Stimulated activated CD8-positive, alpha-beta memory T cell treated with anti-CD3 and anti-CD28 coated beads, Interleukin-7, amount 100 ng/mL, for 4 hours (primary cell): ENCODE measurements at places on chromosomes 3 and 15.

DNA sequence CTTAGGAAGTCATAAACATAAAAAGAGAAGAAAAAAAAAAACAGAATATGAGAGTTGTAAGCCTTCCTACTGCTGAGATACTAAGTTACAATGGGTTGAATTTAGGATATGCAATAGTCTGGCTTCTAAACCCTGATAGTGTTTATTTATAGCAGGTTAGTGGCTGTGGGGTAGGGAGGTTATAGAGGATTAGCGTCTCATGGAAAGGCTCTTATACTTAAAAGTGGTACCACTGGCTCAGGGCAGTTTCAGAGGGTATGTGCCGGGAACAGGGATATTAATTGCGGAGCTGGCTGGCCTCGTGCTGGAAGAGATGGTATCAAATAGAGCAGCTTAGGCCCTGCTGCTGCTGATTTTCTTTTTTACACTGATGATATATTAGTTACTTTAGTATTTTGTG lies 60.8 kb downstream of the PFN2 start:
- DNase-seq, result no peak

- DNase-seq, result peak; percentile 4
These were observed 35.8 kb downstream of the PRKCD start for GRCh38 chr3:53196575-53197407.

DNA sequence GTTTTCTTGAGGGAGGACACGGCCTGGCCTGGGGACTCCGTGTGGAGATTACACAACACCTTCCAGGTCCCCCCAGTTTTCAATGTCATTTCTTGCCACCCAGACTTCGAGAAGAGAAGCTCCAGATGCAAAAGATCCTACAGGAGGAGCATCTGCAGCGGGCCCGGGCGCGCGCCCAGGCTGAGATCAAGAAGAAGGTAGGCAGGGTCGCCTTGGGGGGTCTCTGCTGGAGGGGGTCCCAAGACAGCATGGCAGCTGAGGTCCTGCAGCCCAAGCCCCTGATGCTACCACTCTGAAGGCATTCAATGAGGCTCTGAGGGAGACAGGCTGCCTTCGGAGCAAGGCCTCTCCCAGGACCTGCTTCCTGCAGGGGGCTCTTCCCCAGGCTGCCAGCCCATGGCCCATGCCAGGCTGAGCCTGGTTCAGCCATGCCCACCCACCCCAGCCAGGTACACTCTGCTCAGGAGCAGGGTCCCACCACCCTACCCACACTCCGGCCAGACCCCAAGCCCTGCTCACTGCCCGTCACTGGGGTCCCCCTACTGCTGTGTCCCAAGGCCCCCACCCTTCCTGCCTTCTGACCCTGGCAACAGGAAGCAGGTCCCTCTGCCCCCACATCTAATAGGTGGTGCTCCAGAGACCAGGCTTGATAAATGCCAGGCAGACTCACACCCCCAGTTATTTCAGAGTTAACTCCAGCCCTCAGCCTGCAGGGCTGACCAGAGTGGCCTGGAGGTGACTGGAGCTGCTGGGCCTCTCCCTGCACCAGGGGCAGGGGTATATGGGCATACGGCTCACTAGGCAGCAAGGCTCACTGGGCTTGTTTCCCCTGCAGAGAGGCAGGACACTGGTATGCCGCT lies 40.0 kb downstream of the ZXDC start:
- DNase-seq, result no peak

DNA sequence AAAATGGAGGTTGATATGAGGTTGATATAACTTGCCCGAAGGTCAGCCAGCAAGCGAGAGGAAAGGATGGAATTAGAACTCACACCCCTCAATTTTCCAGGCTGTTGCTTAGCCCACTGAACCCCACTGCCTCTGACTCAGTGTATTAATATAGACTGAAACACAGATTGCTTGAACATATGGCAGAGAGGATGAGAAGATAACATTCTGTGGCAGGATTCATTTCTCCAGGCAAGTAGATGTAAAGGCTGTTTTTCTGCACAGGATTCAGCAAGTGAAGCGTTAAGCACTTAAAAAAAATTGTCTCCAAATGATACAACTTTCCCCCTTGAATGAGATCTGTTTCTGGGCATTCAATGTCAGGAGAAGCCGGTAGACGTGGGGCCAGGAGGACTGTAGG lies 335.2 kb downstream of the GAP43 start:
- DNase-seq, result no peak

DNA sequence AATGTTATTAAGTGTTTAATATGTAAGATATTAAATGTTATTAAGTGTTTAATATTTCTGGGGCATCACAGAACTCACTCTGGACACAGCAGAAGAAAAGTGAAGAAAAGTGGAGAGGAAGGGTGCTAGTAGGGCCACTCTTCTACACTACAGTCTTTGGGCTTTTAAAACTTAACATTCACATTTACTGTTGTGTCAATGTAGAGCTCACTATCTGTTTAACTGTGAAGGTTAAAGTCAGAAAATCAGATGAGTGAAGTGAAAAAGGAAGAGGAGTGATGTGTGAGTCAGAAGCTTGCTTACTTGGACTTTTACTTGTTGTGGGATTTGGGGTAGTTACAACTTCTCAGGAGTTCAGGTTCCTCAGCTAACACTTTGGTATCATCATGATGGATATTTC lies 145.3 kb upstream of the DNAJC19 start:
- no peak for DNase-seq

DNA sequence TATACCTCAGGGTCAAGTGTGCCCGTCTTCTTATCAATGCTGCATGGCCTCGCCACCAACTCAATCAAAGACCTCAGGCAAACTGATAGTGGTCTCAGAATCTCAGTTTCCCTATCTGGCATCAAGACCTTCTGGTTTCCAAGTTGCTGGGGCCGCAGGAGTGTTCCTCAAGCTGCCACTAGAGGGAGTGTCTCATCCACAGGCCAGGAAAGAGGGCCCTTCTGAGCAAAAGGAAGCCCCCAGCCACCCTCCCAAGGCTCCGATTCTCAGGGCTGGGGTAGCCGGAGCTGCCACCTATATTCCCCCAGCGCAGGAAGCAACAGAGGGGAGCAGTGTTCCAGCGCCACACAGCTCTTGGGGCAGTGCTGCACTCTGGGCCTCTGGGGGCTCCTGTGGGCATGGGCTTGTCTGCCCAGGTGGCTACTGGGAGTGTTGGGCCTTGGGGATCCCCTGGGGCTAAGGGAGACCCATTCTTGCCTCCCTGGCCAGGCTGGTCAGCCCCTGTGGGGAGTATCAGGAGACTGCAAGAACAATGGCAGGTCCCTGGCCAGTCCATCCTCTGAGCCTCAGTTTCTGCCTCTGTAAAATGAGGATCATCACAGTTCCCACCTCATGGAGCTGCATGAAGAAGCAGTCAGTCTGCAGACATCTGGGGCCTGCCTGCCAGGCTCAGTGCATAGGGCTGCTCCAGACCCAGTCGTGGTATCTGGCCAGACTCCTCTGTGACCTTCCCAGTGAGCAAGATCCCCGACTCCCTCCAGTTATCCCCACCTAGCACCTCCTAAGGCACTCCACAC lies 23.4 kb upstream of the SEC13 start:
- peak; percentile 23 for DNase-seq

DNA sequence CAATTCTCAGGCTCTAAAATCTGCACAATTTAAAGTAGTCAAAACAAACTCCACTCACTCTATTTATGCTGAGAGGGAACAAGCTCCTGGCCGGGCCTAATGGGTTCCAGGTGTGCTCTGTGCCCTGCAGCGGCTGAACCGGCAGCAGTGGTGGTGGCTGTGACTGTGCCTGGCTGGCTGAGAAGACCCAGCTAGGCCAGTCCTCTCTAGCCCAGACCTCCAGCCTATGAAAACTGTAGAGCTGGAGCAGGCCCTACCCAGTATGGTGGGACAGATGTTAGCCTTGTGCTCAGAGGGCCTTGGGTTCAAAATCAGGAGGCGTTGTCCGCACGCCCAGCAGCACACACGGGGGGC lies 37.0 kb downstream of the EPHB3 start:
- DNase-seq, result no peak

- DNase-seq, result no peak
These were observed 7.4 kb downstream of the ALDH1A2 start for GRCh38 chr15:58058073-58058472.

- no peak for DNase-seq
These were observed 59.0 kb upstream of the PPARG start for GRCh38 chr3:12229896-12230295.
